HT-29 (cell line): ENCODE measurements at places on chromosomes 16 and 17.

DNA sequence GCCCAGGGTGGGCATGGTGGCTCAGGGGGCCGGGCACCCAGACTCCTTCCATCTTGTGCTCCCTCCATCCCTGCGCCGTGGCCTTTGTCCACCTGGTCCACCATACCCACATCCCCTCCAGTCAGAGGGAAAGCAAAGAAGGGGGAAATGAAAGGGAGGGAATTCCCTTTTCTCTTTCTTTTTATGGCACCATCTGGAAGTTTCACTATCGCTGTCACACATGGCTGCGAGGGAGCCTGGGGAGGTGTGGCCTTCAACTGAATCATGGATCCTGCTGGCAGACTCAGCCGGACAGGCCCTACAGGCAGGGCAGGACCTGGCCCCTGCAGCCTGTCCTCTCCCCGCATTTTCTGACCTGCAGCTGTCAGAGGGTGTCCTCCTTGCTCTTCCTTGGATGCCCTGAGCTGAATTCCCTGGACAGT is 6.2 kb downstream of the SLC12A3 start:
- no peak for DNase-seq

DNA sequence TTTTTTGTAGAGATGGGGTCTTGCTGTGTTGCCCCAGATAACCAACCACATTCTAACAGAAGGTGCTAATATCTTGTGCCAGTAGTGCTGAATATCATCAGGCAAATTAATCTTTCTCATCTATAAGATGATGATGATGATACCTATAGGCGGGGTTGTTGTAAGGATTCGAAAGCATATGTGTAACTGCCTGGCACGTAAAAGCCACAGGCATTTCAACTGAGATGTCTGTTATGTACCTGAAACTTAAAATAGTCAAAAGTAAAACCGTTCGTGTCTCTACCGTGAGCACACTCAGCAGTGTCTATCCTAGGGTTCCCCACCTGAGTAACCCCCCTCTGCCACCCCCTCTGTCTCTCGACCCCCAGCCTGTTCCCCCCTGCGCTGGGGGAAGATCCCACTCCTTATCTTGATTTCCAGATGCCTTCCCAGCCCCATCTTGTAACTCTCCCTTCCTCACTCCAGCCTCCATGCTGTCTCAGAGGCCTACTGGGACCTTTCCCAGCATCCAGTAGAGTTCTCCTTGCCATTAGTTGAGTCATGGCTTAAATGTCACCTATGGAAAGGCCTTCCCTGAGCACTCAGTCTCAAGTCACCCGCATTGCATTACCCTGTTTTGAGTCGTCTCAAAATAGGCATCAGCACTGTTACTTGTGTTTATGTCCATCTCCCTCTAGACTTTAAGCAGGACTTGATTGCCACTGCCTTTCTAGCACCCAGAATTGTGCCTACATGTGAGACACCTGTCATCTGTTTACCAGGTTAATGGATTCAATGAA is 34.1 kb downstream of the CDRT15 start:
- DNase-seq: no peak

DNA sequence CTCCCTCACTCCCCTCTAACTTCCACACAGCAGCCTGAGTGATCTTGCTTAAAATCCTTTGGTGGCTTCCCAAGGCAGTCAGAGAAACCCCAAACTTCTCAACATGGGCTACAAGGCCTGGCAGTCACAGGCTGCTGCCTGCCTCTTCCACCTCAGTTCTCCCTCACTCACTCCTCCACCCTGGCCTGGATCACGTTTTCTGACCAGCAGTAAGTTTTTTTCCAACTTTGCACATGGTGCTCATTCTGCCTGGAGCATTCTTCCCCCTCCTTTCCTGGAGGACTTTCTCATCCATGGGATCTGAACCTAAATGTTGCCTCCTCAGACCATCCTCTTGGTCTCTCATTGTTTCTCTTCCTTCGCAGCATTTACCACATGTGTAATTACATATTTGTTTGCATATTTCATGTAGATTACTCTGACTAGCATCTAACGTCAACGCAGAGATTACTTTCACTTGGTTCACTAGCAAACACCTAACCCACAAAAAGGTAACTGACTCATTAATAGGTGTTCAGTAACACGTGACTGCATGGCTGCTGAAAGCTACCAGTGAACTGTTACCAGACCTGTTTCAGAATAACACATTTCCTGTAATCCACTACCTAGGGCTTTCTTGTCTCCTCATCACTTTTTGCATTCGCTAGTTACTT is 17.1 kb downstream of the GNA13 start:
- DNase-seq: peak; percentile 48

DNA sequence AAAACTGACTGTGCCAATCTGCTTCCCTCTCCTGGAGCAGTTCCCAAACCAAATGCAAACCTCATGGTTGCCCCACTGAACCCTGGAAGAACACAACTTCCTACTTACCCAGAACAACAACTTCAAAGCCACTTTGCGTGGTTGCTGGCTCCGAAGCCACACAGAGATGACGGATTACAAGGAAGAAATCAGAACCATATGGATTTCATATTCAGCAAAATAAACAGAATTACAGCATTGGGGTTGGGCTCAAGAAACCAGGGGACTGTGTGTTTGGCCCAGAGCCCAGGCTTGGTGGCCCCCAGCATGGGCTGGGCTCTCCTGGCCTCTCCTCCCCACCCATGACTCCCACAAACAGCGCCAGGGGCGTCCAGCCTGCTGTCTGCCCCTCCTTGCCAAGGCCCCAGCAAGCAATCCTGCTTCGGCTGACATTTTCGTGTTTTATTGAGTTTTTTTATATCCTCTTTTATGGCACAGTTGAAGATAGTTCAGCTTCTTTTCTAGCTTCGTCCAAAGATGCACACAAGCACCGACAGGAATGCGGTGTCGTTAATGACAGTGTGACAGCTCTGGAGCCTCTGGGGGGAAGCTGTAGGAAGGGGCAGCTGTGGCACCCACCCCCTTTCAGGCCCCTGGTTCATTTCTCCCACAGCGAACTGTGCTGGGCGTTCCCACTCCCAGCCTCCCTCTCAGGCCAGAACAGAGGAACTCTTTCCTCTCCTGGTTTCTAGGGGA is 137.1 kb downstream of the GAS7 start:
- DNase-seq: no peak

DNA sequence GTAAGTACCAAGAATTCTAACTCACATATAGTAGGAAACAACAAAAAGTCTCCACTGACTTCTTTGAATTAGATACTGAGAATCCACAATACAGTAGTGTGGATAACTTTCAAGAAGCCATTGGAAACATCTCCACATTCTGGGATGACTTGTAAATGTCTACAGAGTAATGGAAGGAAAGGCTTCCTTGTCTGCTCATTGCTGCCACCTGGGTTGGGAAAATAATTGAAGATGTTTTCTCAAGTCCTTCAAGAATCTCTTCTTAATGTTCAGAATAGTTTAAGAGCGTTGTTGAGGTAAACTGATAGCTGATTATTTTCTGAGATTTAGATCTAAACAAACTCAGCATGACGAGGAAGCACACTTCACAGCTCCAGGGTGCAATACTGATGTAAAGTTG is 14.0 kb downstream of the CPSF4L start:
- no peak for DNase-seq

DNA sequence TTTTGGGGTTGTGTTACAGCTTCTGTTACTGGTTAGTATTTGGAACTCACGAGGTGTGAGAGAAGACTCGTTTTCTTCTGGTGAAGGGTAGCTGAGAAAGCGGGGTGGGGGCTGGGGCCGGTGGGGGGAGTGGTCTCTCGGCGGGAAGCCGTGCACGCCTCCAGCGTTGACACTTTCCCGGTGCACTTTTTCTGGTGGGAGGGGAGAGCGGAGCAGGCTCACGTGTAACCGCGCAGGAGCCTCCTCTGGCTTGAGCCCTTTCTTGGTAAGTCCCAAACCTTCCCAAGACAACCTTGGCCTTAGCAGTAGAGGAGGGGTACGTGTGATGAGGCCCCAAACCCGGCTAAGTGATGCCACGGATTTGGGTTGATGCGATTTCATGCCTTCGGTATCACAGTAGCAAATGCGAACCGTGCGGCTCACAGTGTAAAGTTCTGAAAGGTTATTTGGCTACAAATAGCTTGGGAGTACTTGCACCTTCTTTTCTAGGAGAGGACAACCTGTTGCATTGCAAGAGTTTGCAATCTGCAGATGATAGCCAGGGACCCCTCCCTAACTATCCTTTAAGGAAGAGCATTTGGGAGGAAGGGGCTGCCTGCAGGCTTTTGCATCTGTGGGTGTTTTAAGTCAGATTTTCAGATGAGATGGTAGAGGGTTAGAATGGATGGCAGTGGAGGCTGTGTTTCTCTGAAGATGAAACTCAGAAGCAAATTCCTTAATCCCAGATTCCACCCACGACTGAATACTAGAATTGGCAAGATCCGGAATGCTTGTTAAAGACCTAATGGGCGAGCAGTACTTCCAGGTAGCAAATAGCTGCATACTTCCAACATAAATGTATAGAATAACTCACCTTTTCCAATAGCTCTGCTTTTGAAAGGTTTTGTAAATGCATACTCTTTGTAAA is 1.5 kb downstream of the HLF start:
- DNase-seq: no peak

- no peak for DNase-seq
These were observed 156.8 kb upstream of the IRX3 start for GRCh38 chr16:54443352-54443751.

DNA sequence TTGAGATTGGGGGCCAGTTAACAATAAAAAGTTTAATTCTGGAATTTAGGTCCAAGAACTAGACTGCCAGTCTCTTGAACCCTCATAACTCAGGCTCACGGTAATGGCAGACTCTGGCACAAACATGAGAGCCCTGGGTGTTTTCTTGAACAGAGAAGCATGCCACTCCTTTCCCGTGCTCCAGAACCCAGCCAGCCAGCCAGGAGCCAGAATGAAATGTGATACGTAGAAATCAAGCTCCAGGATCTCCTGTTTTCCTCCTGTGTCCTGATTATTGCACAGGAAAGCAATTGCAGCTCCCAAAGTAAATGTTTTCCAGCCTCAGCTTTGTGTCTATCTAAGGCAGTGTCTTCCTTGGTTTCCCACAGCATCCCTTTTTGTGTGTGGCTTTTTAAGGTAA is 46.2 kb upstream of the NOL11 start:
- no peak for DNase-seq

GRCh38 chr16:48503336-48503735 is 106.6 kb downstream of the N4BP1 start:
- no peak for DNase-seq

DNA sequence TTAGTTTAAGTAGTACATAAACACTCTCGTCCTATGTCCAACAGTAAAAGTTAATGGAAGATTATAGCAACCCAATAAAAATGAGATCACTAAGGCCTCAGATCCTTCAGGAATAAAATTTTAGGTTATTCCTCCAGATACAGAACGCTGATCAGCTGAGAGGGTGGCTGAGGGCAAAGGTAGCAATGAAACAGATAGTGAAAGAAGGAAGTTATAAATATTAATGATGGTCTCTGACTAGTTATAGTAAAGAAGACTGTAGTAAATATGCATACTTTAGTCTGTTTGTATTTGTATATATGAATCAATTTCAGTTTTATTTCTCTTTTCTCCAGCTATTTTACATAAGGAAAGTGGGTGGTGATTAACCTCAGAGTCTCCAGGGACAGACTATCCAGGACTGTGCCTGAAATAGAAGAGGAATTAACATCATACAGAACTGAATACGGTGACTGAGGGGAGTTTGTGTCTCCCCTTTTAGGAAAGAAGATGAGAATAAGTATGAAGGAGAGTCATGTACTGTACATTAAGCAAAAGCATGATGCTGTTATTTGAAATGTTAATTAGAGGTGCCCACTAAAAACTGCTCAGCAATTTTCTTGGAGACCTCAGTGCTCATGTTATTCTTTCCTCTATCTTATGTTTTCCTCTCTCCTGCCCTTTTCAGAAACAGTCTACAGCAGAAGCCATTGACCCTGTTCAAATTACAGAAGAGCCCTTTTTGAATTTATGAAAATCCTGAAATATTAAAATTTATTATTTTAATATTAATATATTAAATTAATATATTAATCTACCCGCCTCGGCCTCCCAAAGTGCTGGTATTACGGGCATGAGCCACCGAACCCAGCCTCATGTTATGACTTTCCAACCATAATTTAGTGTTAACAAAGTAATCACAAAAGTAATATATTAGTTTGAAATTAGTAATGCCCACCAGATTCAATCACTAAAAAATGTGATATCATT is 36.5 kb upstream of the DHRS7B start:
- no peak for DNase-seq

- DNase-seq: peak; percentile 51
These were observed 48.0 kb upstream of the NDRG4 start for GRCh38 chr16:58451945-58452401.

- peak; percentile 90 for DNase-seq
These were observed 21.8 kb downstream of the CEP131 start for GRCh38 chr17:81200695-81201580.

- no peak for DNase-seq
These were observed 398 bp downstream of the LGALS9 start for GRCh38 chr17:27631411-27631760.

- DNase-seq: no peak
These were observed 36.0 kb downstream of the OSBPL7 start for GRCh38 chr17:47785538-47786123.

GRCh38 chr16:65579050-65579449 is 457.2 kb upstream of the CDH11 start:
- no peak for DNase-seq

DNA sequence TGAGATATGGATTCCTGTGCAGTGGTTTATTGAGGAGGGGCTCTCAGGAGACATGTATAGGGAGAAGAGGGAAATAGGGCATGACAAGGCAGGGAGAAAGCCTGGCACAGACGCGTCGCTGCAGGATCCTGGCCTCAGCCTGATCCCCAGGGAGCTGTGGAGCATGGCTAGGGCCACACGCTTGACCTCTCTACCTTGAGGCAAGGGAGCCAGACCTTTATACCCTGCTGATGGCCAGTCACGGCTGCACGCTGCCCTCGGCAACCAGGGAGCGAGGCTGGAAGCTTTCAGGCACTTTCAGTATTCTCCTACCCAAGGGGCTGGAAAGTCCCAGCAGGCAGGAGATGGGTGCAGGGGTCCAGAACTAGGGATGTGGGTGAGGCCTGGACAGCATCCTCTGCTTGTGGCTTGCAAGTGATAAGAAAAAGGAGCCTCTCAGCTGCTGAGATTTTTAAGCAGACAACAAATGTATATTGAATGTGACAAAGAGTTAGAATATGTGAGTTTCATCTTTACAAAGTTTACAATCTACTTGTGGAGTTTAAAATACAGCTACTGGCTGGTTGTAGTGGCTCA is 10.0 kb upstream of the KLHL36 start:
- DNase-seq: no peak
